ENCODE measurements at places on chromosomes 12 and 14.

DNA sequence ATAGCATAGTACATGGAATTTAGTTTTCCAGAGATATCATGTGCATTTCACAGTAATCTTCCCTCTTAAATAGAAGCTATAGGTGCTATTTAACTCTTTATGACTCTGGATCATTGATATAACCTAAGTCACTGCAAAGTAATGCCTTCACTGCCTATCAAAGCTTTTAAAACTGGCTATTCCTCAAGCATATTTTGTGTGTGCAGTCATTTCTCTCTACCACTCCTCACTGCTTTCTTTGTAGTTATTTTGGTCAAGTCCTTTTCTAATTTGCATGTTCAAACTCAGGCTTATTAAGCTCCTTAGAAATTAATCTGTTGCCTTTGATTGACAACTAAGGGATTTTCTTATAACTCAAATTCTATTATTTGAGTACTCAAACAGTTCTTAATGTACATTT lies 79.4 kb upstream of the PLEKHG7 start:
- DNase-seq = no peak

DNA sequence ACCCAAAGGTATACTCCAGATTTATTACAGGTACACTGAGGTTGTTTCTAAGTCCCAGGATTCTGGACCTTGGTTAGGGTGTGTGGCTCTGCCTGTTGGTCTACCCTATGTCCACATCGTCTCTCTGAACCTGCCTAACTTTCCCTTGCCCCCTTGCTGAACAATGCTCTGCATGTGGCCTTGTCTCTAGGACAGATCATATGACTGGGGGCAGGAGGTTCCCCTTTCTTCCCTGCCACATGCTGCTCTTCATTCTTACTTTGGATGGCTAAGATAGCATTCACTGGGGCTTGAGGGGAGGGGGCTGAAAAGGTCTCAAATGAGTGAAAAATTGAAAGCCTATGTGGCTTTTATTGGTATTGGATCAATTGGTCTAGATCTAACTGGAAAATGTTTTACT lies 49.2 kb downstream of the MBIP start:
- DNase-seq = no peak

GRCh38 chr14:80456209-80456608 lies 244.9 kb upstream of the DIO2 start:
- no peak for DNase-seq

GRCh38 chr14:32669391-32669790 lies 269.3 kb upstream of the NPAS3 start:
- no peak for DNase-seq

- no peak for DNase-seq
These were observed 119.0 kb upstream of the SLC38A4 start for GRCh38 chr12:46944771-46945170.

DNA sequence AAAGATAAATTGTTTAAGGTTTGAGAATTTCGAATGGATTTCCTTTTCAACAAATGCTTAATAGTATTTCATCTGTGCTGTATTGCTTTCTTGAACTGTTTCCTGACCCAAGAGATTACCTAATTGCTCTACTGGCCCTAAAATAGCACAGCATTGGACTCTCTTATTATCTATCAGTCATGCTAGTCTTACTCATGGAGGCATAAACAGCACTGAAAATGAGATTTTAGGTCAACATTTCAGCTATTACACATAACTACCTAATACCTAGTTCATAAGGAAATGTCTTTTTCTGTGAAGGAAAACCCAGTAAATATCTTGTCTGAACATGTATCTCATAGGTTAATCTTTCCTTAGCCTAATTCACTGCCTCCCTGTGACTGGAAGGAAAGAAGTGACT lies 4.3 kb upstream of the ABCD2 start:
- DNase-seq = no peak

GRCh38 chr12:81081726-81082125 lies 3.8 kb downstream of the ACSS3 start:
- DNase-seq = no peak

GRCh38 chr14:91204657-91205056 lies 39.8 kb downstream of the GPR68 start:
- no peak for DNase-seq

GRCh38 chr12:64680235-64680634 lies 69.9 kb downstream of the RASSF3 start:
- DNase-seq = peak; percentile 76

DNA sequence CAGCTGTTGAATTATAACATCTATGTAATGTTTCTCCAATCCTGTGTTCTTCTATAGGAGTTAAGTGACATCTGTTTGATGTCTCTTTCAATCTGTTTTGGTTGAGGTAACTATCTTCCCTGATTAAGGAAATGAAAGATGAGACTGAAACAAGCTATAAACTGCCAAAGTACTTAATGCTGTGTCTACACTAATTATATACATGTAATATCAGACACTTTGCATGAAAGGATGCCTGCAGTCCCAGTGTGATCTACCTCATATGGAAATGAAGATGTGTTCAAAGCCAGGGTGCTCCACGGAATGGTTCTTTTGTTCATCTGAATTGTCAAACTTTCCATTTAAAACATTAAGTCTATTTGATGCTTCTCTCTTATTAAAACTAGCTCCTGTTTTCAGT lies 958.3 kb downstream of the GALC start:
- no peak for DNase-seq

DNA sequence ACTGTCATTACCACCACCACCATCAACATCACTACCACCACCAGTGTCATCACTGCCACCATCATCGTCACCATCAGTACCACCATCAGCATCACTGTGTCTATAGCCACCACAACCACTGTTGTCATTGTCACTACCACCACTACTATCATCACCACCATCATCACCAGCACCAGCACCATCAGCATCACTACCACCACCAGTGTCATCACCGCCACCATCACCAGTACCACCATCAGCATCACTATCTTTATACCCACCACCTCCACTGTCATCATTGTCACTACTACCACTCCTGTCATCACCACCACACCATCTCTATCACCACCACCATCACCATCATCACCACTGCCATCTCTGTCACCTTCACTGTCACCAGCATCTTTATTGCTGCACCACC lies 60.6 kb downstream of the BEGAIN start:
- no peak for DNase-seq

GRCh38 chr14:43165651-43166050 lies 1341.4 kb downstream of the FSCB start:
- peak; percentile 3 for DNase-seq

- no peak for DNase-seq
These were observed 8.3 kb upstream of the ABCD2 start for GRCh38 chr12:39627914-39628313.

- DNase-seq = no peak
These were observed 50.3 kb downstream of the LMO3 start for GRCh38 chr12:16555630-16556029.

GRCh38 chr12:93176610-93177126 lies 201.1 kb upstream of the NUDT4 start:
- no peak for DNase-seq

- DNase-seq = no peak
These were observed 63.3 kb upstream of the HSPB8 start for GRCh38 chr12:119115296-119115905.

- no peak for DNase-seq
These were observed 91.8 kb upstream of the RIN3 start for GRCh38 chr14:92421751-92422150.

GRCh38 chr12:88723219-88723618 lies 142.9 kb upstream of the KITLG start:
- no peak for DNase-seq

- no peak for DNase-seq
These were observed 131.4 kb upstream of the OR4E1 start for GRCh38 chr14:21804981-21805380.

All from LNCaP clone FGC (cell line).